Muscle of arm (tissue), 14 donors: ENCODE measurements at places on chromosomes 2 and 18.

DNA sequence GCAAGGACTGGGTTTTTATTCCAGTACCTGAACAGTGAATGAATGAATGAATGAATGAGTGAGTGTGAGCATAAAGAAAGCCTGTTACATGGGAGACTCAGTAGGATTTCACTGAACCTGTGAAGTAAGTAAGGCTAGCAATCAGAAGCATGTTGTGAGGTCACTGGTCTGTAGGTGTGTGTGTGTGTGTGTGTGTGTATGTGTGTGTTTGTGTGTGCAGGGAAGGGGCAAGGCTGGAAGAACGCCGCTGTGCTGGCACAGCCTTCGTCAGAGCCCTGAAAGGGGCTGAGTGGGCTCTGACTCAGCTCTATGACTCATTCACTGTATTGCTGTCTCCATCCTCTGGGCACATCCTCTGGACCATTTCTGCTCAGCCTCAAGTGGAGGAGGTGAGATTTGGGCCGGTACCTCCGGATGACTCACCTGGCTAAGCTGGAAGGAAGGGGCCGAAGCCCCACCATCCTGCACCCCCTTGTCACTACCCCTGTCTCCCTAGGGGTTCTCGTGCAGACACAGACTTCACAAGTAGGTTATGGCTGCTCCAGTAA is 51.4 kb upstream of the MRPL33 start:
- no peak for DNase-seq

GRCh38 chr2:228282376-228282775 is 100.9 kb upstream of the SPHKAP start:
- DNase-seq, result no peak

GRCh38 chr2:98445177-98445682 is 572 bp downstream of the INPP4A start:
- DNase-seq, result no peak

DNA sequence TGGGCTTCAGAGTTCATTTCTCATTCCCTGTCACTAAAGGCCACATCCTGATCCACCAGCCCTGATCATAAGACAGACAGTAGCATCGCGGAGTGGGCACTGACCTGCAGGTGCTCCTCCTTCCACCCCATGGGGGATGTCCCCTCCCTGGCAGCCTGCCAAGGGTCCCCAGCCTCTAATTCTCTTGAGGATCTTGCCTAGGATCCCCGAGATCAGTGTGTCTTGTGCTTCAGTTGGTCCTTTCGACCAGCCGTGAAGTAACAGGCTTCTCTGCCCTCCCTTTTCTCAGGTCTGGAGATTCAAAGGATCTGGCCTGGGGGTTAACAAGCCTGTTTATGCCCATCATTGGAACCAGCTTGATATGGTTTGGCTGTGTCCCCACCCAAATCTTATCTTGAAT is 74.5 kb downstream of the ALPK2 start:
- DNase-seq, result no peak

DNA sequence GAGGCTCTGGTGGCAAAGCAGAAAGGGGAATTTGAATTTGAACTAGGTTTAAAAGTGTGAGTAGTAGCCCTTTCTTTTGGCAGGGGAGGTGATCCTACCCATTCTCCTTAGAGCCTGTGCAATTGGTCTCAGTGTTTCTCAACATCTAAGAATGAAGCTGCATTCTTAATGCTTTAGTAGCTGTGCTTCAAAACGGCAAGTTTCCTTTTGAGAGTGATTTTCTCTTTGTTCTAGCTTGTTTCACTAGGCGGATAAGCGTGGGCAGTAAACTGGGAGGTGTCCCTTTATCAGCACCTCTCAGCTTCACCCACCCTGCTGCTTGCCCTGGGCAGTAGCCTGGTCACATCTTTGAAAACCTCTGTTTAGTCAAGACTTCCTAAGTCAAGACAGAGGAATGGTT is 6.7 kb downstream of the CRIM1 start:
- DNase-seq, result no peak

DNA sequence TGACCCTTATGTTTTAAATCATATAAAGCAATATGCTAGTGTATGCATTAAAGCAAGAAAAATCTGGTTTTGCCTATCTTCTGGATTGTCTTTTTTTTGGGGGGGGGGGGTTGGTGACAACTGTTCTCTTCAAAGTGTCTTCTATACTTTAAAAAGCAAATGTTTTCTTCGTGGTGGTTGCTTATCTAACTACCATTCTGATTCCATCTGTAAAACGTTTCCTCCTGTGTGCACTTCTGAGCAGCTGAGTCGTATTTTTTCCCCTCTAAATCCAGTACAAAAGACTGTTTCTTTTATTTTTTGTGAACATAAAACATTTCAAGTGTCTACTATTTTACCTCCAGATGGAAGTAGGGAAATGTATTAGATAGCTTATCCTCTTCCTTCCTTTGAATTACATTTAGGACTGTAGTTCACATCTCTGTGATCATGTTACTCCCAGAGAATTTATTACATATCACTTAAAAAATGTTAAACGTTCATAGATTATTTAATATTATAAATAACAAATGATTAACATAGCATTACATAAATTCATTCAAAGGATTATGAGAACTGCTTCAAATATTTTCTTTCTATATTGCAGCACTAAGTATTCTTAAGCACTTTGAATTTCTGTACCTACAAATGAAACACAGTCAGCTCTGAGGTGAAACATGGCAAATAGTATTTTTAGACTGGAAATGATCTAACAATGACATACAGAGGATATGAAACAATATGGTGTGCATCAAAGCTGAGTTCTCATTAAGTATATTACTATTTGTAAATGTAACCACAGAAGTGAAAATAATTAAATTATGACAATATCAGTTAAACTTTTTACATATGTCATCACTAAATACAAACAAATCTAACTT is 56.4 kb downstream of the SCN3A start:
- DNase-seq, result no peak

GRCh38 chr2:102012061-102012614 is 20.4 kb downstream of the IL1R2 start:
- no peak for DNase-seq

DNA sequence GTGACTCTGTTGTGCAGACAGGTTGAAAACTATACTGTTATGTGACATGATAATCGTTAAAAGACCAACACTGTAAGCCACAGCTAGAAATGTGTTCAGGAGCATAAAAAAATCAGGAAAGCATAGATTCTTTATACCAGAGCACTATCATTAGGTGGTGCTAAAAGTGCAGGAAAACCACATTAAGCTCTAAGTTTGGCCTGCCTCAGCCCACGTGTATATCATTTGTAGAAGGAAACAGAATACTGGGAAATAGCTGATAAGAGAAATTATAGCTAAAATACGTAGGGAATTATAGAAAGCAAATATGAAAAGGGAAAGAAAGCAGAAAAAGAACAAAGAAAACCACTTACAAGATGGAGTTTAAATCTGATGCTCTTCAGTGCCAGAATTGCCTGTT is 26.5 kb upstream of the C2orf74 start:
- peak; percentile 41 for DNase-seq

DNA sequence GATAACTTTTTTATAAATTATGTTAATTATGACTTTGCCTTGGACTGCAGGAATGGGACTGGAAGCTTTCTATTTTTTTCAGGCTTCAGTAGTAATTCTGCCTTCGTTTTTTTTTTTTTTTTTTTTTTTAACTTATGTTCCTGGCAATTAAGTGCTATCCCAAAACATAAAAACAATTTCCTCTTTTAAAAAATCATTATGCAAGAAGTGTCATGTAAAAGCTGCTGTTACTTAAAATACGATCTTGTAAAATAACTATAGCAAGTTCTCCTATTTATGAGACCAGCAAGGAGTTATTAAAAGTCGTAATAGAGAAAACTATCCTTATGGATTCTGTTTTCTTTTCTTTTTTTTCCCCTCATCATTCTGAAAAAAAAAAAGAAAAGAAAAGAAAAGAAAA is 301.6 kb upstream of the FBXO11 start:
- DNase-seq, result no peak

DNA sequence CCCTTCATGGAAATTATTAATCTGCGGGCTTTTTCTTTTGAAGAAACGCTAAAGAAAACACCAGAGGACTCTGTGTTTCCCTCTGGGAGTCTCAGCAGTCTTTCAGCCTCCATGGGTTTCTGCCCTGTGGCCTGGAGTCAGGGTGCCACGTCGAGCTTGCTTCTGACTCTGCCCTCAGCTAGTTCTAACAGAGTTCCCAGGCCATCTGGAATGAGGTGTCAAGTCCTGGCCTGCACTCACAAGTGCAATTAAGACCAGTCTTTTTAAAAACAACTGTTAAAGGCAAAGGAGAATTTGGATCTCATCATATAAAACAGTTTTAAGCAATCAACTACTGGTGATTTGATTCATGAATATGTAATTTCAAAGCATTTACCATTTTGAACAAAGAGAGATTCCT is 157.3 kb downstream of the RHBDD1 start:
- no peak for DNase-seq

DNA sequence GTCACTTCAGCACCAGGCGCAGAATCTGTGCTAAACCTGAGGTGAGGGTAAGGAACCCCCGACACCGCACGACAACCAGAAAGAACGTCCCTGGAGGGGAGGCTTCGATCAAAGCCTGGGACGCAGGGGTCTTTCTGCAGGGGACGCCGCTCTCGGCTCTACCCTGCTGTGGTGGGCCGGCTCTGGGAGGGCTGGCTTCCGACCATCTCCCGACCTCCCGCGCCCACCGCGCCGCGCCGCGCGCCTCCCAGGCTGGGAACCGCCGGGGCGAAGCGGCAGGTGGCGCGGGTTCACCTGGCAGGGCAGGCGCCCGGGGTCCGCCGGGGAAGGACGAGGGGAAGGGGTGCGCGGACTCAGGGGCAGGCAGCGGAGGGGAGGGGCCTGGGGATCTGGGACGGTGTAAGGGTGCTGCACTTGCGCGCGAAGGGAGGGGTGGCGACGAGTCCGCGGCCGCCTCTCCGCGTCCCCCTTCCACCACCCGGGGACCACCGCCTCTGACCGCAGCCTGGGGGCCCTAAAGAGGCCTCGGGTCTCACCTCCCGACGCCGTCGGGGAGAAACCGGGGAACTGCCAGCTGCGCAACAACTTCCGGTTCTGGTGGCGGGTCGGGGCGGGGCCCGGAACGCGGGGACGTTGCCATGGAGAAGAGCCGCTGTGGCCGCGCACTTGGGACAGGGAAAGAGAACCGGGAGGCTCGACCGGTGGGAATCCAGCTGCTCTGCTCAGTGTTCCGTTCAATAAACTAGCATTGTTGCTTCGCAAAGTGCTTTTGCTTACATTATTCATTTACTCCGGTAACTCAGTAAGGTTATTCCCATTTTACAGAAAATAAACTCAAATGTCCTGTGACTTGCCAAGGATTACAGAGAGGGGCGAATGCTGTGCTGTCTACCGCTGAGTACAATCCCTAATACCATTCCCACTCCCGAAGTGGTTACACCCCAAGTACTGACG is at the start of gene ZNF396:
Gene ZNF396 (minus strand): TSS at position 596 of the 954 bp plus-strand sequence. CDS start 3,045 bp downstream, outside the sequence.
- DNase-seq, result peak; percentile 72

DNA sequence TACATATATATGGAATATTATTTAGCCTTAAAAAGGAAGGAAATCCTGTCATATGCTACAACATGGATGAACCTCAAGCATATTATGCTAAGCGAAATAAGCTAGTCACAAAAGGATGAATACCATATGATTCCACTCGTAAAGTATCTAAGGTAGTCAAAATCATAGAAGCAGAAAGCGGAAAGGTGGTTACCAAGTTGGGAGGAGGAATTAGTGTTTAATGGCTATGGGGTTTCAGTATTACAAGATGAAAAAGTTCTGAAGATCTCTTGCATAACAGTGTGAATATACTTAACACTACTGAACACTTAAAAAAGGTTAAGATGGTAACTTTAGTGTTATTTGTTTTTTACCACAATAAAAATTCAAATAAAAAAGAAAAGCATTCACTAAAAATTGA is 99.0 kb downstream of the MGAT5 start:
- no peak for DNase-seq

DNA sequence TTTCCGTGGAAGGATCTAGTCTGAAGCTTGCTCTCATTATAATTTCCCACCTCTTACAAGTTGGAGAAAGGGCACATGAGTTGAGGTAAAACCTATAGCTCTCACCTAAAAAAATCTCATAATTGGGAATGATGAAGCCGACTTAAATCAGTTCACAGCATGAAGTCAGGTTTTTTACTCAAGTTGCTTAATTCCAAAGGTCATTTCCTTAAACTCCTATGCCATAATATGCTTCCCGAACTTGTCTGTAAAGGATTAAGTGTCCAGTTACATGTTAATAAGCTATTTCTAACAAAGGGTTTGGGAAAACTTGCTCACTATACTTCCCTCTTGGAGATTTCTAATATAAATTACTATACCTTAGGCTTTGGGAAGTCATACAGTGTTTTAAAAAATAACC is 481.2 kb downstream of the NUP35 start:
- no peak for DNase-seq

DNA sequence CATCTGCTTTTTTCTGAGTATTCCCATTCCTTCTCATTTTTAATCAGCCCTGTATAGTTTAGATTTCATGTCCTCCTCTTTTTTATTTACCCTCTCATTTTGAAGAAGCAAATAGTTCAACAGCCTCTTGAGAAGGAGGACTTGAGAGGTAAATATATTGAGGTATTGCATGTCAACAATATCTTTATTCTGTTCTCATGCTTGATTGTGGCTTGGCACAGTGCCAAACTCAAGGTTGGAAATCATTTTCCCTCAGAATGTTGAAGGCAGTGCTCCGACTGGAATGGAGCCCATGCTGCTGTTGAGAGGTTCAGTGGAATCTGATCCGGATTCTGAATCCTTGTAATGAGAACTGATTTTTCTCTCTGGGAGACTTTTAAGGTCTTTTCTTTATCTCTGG is 31.0 kb upstream of the GALNT3 start:
- DNase-seq, result peak; percentile 14

DNA sequence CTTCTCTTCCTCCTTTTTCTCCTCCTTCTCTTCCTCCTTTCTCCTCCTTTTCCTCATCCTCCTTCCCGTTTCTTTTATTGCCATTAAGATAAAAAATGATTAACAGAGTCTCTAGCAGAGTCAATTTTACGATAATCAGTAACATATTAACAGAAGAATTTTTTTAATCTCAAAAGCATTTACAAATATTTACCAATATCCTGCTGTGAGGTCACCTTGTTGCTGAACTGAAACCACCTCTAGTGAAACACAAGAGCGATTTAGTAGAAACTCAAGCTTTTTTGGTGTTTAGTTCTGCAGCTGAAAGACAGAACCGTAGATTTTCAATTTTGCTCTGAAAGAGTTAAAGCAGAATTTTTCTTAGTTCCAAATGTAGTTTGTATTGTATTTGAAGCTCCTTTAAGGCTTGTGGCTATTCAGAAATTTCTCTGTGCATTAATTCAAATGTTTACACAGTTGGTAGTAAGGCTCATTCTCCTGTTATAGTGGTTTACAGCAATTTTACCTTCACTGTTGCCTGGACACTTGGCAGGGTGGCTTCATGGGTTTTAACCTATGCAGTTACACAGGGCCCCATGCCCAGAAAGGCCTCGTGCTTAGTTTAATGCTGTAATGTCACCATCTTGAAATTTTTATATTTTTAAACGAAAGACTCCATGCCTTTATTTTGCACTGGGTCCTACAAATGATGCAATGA is 1106.6 kb upstream of the FAM98A start:
- no peak for DNase-seq

DNA sequence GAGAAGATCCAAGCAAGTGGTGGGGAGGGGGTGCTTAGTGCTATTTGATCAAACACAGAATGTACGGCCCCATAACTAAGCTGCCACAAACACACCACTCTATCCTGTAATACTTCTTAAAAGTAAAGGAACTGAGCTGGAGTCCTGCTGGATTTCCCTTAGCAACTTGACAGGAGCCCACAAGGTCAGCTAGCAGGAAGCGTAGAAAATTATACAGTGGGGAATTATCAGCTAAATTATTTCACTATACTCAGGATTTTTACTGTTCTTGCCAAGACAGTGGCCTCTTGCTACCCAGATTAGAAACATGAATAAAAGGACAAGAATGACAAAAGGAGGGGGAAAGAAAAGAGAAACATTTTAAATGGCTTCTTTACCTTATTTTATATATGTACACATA is 217.1 kb downstream of the ZNF521 start:
- DNase-seq, result no peak

- DNase-seq, result no peak
Measured at GRCh38 chr2:10331027-10331701, 28.5 kb downstream of the HPCAL1 start.
